ENCODE measurements at places on chromosomes 2 and 18.

GRCh38 chr18:45713239-45713638 lies 10.7 kb upstream of the SLC14A1 start:
- no peak for DNase-seq

DNA sequence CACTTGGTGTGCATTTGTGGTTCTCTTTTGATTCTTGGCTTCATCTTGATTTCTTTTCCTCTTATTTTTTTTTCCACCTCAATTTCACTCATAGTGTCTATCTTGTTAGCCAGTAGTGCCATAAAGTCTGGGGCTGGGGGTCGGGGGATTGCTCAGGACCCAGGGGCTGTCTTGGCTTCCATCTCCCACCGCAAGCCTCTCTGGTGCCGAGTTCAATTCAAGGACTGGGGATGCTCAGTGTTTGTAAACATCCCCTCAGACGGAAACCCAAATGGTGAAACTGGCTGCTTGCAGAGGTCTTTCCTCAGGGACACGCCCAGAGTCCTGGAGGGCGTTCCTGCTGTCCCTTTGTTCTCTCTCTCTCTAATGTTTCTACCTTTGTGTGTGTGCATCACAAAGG lies 173.3 kb downstream of the TWIST2 start:
- no peak for DNase-seq

- no peak for DNase-seq
Measured at GRCh38 chr2:23850564-23851256, 76.2 kb downstream of the ATAD2B start.

- DNase-seq = no peak
Measured at GRCh38 chr2:101630224-101630949, 67.1 kb upstream of the MAP4K4 start.

- no peak for DNase-seq
Measured at GRCh38 chr2:112006076-112006410, 49.0 kb upstream of the TMEM87B start.

GRCh38 chr2:233794128-233794658 lies 16.1 kb downstream of the MROH2A start:
- no peak for DNase-seq

DNA sequence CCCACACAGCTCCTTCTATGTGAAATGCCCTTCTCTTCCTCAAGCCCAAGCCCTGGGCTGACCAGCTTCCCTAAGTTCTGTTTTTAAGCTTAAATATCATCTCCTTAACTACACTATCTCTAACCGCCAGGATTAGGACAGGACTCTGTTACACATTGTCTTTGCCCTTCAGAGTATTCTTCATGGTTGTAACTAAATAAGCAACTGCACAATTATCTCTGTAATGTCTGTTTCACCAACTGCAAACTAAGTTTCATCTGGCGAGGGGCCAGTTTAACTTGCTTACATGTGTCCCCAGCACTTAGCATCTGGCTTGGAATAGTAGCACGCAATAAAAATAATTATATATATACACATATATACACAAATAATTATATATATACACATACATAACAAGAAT lies 1.1 kb upstream of the ERMN start:
- no peak for DNase-seq

DNA sequence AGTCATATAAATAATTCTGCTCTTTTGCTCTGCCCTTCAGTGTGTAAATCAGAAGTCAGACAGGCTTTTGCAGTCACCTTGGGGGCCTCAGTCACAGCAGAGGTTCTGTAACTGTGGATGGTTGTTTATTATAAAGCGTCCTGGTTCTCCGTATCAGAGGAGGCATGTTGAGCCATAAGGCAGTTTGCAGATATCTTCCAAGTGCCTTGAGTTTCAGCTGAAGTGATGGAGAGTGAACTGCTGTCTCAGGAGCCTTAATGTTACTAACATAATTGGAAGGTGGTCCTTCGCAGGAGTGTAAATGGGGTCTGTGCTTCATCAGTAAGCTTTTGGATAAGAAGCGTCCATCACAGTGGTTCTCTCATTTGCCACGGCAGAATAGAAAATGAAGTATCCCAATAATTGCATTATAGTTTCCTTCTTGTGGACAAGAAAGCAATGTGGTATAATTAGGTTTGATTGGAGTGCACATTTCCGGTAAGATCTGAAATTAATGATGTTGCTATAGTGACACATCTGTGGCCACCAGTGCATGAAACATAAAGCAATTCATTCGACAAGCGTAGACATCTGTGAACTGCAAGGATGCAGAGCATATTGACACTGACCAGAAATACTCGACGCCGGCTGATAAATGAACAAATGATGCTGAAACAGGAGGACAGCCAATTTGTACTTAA lies 112.5 kb upstream of the NFATC1 start:
- no peak for DNase-seq

- DNase-seq = no peak
Measured at GRCh38 chr2:43314299-43314927, 88.0 kb upstream of the ZFP36L2 start.

- DNase-seq = no peak
Measured at GRCh38 chr18:23340661-23341060, 112.4 kb upstream of the RIOK3 start.

- DNase-seq = no peak
Measured at GRCh38 chr2:111252436-111252835, 131.7 kb downstream of the BCL2L11 start.

GRCh38 chr2:178404368-178404767 lies 46.6 kb downstream of the PRKRA start:
- DNase-seq = no peak

DNA sequence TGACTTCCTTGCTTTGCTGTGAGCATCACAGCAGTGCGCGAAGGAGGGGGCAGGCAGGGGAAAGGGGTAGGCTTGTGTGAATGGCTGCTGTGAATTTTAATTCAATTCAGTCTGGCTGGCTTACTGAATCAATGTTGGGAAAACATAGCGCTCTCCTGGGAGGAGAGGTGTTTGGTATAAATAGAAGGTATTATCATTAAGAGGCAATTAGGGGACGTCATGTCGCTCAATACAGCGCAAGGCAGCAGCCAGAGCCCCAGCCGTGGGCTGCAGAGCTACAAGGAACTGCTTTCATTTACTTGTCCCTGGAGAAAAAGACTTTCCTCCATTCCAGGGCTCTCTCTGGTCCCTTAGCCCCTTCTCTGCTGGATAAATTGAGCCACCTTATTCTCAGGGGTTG lies 181.4 kb upstream of the MSH6 start:
- no peak for DNase-seq

GRCh38 chr2:53751728-53752127 lies 15.9 kb upstream of the CHAC2 start:
- no peak for DNase-seq

DNA sequence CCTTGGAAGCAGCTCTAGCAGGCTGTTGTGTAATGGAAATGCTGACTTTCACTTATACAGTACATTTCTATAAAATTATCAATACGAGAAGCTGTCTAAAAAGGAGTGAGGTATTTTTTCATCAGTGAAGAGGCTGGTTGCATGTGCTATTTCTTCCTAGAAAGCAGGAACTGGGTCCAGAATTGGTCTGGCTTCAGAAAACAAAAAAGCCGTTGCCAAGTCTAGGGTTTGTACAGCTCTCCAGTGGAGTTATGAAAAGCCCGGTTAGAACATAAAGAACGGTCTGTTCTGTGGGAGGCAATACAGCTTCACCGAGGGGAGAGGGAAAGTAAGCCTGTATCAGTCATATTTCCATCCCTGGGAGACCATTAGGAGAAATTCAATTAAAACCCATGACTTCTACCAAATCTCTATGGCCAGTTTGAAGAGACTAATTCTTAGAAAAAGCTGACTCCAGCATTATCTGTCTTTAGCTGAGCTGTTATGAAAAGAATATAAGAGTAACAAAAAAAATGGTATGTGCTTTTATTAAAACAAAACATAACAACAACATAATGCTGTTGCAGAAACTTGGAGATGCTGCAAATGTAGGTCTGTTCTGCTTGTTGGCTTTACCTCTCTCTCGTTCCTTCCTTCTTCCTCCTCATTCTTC lies 217.0 kb downstream of the CMPK2 start:
- DNase-seq = no peak

DNA sequence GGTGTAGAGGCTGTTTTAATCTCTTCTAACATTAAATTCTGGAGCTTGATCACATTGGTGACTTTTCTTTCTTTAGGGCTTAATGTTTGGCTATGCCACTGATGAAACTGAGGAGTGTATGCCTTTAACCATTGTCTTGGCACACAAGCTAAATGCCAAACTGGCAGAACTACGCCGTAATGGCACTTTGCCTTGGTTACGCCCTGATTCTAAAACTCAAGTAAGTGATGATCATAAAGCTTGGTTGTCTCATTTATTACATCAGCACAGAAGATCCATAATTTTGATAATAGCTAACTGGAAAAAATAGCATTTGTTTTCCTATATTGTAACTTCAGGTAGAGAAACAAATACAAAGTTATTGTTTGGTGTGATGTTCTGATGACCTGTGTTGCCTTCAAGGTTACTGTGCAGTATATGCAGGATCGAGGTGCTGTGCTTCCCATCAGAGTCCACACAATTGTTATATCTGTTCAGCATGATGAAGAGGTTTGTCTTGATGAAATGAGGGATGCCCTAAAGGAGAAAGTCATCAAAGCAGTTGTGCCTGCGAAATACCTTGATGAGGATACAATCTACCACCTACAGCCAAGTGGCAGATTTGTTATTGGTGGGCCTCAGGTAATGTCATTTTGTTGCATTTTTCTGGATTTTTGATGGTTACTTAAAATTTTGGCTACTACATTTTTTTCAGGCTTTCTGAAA lies 2.9 kb downstream of the MAT2A start:
- no peak for DNase-seq

DNA sequence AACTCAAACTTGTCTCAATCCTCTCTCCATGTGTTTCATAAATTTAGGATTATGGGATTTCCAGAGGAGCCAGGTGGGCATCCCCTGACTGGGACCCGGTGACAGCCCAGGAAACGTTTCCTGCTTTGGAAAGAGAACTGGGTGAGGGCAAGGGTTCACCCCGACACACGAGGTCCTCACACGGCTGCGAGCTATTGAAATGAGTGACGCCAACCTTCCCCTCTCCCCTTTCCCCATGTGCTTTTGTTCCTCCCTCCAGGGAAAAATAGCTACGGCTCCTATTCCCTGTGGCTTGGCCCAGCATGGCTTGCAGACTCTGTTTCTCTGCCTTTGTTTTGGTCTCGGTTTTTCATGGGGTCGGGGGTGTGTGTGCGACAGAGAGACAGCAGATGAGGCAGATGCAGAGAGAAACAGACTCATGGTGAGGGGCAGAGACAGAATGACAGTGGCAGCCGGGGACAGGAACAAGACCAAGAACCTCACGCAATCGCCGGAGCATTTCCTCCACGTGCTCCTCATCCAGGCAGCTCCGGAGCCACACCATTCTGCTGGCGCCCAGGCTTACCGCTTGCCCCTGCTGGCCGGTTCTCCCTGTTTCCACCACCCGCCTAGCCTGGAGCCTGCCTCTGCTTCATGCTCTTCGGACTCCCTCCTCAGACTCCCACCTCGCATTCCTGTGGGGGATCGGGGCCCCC lies 238.5 kb downstream of the DYSF start:
- DNase-seq = no peak

GRCh38 chr18:13418013-13418710 lies 199.6 kb downstream of the LDLRAD4 start:
- no peak for DNase-seq

- peak; percentile 66 for DNase-seq
Measured at GRCh38 chr2:239035361-239035814, 187.5 kb downstream of the TWIST2 start.

DNA sequence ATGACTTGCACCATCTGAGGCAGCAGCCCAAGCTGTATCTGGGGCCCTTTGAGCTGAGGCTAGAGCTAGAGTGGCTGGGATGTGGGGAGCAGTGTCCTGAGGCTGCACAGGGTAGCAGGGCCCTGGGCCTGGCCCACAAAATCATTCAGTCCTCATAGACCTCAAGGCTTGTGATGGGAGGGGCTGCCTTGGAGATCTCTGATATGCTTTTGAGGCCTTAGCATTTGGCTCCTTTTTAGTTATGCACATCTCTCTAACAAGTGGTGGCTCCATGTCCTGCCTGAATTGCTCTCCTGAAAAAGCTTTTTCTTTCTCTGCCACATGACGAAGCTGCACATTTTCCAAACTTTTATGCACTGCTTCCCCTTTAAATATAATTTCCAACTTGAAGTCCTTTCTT lies 11.8 kb upstream of the UGT1A8 start:
- no peak for DNase-seq

Measured in activated CD4-positive, alpha-beta T cell treated with anti-CD3 and anti-CD28 coated beads, Interleukin-2, amount 50 U/mL, for 1 hour (primary cell).